ENCODE measurements at places on chromosomes 16 and 17.

GRCh38 chr17:11296994-11297393 lies 56.0 kb downstream of the SHISA6 start:
- no peak for DNase-seq

DNA sequence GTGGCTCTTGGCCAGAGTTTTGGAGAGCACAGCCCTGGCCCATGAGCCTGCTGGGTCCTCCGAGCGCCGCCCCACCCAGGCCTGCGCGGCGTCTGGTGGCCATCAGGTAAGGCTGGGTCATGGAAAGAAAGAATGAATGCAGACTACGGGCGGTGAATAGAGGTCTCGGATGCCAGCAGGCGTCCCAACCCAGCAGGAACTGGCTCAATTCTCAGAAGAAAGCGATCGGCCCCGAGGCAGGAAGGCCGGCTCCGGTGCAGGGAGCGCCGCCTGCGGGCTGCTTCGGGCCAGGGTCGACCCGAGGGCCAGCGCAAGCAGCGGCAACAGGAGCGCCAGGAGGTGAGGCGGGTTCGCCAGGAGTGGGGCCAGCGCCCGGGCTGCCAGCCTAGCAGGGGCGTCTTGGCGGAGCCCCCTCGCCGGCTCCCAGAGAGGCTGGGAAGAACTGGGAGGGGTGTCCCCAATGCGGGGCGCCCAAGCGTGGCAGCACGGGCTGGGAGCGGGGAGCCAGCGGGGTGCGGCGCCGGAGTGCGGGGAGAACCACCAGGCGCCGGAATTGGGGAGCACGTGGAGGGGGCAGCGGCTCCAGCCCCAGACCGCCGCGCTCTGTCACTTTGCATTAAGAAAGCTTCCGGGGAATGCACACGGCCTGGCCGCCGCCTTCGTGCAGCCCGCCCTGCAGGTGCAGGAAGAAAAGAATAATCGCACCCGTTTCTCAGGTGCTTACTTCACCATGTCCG lies 7.1 kb upstream of the TMC5 start:
- no peak for DNase-seq

DNA sequence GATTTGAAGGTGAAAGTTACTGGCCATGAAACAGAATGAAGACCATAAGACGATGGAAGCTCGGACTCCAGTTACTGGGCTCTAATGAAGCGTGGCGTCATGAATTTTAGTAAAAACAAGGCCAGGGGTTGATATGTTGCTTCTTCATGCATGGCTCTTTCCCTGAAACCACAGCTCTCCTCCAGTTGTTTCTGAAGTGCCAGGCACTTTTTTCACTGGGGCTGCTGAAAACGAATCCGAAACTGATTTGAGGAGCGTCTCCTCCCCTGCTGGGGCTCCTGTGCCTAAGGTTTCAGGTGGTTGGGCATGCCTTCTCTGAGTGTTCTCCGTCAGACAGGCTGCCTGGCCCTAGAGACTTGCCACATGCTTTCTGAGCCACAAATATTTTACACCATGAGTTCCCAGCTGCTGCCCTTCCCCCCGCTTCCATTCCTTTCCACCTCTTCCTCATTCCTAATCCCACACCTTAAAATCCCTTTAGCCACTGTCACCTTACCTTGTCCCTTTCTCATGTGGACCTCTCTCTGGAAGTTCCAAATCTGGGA lies 3.7 kb upstream of the MYL4 start:
- no peak for DNase-seq

DNA sequence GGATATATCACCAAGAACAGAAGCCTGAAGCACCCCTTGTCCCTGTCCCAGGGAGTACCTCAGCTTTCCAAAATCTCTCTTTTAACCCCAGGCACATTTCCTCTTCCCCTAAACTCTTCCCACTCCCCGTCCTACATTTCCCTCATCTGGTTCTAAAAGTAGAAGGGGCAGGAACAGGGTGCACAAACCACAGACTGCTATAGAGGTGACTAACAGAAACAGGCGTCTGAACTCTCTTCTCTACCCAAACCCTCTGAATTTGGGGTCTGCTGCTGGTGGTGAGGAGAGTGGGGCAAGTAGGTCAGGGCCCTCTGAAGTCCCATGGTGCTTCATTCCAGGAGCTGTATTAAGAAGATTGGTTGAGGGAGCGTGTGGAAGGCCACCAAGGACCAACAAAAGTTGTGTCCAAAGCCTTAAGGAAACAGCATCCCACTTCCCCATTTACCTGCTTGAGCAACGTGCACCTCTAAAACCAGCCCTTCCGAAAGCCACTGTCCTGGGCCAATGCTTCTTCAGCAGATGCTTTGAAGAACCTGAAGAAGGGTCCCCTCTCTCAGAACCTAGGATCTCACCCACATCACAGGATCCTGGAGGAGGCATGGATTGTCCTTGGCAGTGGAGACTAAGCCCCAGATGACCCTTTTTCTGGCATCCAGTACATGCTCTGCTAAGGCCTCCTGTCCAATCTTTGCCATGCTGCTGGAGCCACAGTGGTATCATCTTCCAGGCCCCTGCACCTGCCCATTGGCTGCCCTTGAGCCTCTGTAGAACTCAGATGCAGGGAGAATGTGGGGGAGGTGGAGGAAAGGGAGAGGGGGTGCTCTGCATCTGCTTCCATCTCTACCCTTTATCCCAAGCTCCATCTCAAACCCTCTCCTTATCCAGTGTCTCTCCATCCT lies 5.7 kb upstream of the NR1D1 start:
- no peak for DNase-seq

GRCh38 chr17:43151880-43152456 lies 19.0 kb upstream of the NBR1 start:
- no peak for DNase-seq

GRCh38 chr17:75144816-75145512 lies 9.3 kb downstream of the JPT1 start:
- no peak for DNase-seq

- no peak for DNase-seq
Observed at GRCh38 chr16:15973421-15973820, 24.0 kb downstream of the ABCC1 start.

DNA sequence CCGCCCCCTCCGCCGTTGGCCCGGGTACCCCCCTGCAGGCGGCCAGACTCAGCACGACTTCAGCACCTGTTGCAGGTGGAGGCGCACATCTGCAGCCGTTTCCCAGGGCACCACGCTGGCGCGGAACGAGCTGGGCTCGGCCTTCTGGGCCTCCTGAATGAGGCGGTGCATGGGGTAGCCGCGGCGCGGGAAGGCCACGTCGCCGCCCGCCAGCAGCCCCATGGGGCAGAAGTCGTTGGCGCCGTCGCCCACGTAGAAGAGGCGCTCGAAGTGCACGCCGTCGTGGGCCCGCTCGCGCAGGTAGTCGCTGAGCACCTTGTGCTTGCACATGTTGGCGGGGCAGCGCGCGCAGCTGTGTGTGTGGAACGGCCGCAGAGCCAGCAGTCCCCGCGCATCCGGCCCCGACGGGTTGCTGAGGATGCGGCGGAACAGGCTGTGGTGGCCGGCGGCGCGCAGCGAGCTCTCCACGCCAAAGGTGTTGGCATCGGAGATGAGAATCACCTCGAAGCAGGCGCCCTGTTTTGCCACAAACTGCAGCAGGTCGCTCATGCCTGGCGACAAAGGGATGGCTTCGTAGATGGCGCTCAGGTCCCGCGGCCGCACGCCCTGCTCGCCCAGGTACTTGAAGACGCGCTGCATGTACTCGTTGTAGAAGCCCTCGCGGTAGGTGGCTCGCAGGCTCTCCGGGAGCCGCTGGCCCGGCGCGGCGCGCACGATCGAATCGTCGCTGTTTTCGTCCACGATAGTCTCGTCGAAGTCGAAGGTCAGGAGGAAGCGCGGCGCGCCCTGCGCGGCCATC lies 6.2 kb downstream of the PHOSPHO1 start:
- no peak for DNase-seq

- DNase-seq: no peak
Observed at GRCh38 chr16:75058806-75059205, 57.8 kb downstream of the LDHD start.

- no peak for DNase-seq
Observed at GRCh38 chr17:82274134-82275020, 877 bp upstream of the CSNK1D start.

DNA sequence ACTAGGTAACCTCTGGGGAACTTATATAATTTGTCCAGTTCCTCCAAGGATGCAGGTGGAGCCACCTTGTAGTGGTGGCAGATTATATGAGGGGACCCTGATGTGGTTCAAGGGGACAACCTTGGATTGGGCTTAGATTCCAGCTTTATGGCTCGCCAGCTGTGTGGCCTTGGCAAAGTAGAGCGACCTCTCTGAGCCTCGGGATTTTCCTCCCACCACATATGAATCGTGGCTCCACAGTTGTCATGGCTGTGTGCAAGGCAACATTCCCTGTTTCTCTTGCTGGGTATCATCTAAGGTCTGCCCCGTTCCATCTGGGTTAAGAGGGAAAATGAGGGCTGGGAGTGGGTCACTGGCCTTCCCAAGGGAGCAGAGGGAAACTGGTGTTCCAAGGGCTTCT lies 104.6 kb downstream of the RAB11FIP4 start:
- DNase-seq: no peak

- DNase-seq: no peak
Observed at GRCh38 chr17:58920773-58921172, 165.1 kb downstream of the PPM1E start.

GRCh38 chr17:75725504-75725903 lies 4.2 kb downstream of the ITGB4 start:
- DNase-seq: no peak

GRCh38 chr16:81734632-81735434 lies 44.3 kb upstream of the PLCG2 start:
- DNase-seq: no peak

DNA sequence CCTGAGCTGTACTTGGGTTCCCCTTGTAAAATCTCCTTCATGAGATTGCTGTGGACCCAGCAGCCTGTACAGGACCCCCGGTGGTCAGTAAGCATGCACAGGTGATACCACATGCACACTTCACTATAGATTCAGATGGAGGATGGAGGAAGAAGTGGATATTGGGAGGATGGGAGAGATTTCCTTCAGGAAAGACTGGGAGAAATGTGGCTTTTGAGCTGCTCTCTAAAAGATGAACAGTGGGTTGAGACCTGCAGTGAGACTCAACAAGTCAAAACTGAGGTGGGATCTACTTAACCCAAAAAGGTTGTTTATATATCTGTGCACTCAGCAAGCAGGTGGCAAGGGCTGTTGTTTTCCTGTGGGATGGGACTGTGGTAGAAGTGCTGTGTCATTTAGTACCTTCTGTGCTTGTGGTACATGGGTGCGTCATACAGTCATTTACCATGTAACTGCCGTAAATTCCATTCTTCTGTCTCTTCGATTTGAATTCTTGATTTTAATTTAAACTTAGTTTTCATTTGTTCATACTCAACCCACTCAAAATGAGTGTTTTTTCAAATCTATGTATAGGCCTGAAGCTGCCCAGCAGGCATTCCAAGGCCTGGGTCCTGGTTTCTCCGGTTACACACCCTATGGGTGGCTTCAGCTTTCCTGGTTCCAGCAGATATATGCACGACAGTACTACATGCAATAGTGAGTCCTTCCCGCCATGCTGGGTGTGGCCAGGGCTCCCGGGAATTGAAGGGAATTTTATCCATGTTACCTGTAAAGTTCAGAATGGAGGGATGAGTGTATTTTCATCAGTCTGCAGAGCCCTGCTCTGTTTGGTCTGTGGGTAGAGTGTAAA lies 6.9 kb downstream of the HERPUD1 start:
- no peak for DNase-seq

DNA sequence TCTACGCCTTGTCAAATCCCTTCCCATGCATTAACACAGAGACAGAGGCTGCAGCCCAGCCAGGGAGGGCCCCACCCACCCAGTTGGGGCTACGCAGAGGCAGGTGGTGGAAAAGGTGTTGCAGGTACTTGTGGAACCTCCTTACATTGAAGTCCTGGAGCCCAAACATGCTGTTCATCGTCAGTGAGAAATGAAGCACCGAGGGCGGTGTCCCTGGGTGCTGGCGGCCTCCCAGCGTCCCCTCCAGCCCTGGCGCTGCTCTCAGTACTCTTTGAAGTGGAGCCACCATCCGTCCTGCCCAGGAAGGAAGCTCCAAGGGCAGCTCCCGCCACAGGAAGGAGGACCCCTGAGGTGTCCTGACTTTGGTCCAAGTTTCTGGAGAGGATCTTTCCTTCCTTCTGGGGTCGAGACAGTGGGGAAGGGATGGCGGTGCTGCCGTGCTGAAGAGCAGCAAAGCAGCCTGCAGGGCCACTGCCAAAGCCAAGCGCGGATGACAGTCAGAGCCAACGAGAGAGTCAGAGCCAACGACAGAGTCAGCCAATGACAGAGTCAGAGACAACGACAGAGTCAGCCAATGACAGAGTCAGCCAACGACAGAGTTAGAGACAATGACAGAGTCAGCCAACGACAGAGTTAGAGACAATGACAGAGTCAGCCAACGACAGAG lies 23.4 kb downstream of the LMF1 start:
- DNase-seq: no peak

GRCh38 chr17:66383333-66383732 lies 80.9 kb downstream of the PRKCA start:
- no peak for DNase-seq

DNA sequence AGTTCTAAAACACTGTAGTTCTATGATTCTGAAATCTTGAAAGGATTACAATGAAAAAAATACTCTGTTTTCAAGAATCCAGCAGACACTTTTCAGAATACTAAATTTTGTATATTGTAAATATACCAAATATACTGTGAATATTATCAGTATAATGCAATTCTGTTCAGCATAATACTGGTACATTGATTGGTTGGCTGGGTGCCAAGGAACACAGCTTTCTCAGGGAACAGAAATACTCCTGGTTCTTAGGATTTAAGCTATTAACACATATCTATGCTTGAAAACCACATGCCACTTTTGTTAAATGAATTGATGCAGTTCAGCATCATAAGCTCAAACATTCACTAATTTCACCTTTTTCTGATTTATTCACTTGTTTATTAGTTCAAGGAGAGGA lies 2.5 kb upstream of the GINS3 start:
- no peak for DNase-seq

- no peak for DNase-seq
Observed at GRCh38 chr17:62876673-62877405, 68.7 kb upstream of the MARCHF10 start.

DNA sequence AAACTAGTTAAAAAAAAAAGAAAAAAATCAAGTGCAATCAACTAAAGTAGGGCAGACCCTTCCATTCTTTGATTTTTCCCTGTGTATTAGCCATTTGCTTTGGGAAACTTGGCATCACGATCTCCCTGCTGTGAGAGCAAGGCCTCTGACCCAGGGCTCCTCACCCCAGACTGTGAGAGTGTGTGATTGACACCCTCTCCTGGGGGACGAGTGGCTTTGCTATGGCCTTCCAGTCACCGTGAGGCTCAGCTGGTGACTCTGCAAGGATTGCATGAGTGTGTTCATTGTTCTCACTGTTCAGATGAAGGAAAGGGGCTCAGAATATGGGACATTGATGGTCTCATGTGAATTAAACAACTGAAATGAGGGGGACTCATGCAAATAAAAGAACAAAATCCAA lies 69.0 kb upstream of the BCAR1 start:
- no peak for DNase-seq

- no peak for DNase-seq
Observed at GRCh38 chr17:38881600-38882191, 11.8 kb downstream of the LASP1 start.

DNA sequence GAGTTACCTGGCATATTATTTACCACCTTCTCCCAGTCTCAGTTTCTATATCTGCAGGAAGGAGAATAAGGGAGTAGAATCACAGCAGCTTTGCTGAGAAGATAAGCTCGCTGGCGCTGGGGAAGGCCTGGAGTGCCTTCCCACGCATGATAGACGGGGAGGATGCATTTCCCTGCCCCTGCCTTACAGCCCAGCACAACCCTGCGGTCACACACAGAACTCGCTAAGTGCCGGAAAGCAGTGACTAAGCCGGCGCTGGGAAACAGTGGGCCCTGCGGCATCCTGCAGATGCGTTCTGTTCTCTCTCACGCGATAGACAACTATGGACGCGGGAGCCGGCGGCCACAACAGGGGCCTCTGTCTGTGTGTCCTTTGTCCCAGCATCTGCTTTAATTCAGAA lies 4.8 kb downstream of the CA5A start:
- no peak for DNase-seq
